Cardiac fibroblast (primary cell): ENCODE measurements at places on chromosomes 4 and X.

DNA sequence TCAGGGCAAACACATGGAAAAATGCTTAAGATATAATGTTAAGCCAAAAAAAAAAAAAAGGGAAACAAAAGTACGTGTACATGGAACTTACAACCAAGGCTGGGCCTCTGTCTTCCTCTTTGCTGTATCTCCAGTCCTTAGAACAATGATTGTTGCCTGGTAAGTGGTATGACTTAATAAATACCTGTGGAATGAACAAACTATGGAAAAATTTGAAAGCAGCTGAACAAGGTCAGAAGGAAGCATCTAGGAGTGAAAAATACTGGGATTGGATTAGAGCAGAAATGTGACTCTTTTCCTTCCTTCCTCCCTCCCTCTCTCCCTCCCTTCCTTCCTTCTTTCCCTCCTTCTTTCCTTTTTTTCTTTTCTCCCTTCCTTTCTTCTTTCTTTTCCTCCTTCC is 54.2 kb upstream of the SMIM10 start:
- DNase-seq: peak; percentile 68

GRCh38 chrX:123871309-123871708 is 11.5 kb downstream of the XIAP start:
- DNase-seq: no peak

GRCh38 chrX:113726009-113726408 is 857.9 kb upstream of the HTR2C start:
- no peak for DNase-seq

- DNase-seq: peak; percentile 53
Observed at GRCh38 chr4:85826060-85826678, 351.2 kb downstream of the ARHGAP24 start.

DNA sequence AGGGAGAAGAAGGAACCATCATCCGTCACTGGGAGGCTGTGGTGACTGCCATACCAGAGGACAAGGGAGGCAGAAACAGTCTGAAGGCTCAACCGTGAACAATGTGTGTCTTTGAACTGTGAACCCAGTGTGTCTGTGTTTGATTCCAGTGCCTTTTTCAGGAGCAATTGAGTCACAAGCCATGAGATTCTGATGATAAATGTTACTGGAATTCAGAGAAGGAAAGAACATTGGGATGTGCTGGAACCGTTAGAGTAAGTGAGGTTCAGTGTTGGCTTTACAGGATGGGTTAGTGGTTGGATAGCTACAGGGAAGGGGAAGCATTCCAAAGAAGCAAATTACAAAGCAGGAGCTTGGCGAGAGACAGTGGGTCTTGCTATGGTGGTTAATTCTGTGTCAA is 464.4 kb downstream of the TRIML1 start:
- DNase-seq: no peak

DNA sequence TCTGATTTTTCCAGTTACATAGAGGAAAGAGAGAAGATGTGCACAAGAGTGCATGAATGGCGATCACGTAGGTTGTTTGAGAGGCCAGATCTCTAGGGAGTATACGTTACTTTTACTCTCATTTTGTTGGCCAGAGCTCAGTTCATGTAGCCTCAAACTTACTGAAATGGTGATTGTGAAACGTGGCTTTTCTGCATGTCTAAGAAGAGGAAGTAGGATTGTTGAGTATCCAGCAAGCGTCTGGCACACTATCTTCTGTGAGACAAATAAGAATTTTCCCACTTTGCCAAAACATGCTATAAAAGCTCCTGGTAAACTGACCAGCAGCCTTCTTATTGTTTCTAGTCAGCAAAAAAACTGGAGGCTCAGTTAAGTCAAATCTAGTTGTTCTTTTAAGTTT is 264.5 kb upstream of the EMCN start:
- peak; percentile 16 for DNase-seq

GRCh38 chr4:13640149-13640940 is 12.8 kb upstream of the BOD1L1 start:
- peak; percentile 31 for DNase-seq

DNA sequence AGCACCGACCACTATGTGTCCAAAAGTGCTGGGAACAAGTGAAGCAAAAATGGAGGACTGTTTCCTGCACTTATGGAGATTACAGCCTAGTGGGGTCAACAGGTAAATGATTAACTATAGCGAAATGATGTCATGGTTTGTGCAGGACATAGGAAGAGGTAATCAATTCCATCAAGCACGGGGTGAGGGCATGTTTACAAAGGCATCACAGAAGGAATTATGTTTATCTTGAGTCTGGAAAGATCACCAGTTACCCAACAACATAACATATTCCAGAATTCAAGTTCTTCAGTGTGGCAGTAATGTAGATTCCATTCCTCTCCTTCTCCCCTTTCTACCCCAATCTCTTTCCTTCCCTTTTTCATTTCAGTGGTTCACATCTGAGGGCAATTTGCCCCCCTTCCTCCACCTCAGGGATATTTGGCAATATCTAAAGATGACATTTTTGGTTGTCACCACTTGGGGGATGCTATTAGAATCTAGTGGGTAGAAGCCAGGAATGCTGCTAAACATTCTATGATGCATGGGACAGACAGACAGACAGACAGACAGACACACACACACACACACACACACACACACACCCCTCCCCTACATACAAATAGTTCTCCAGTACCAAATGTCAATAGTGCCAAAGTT is 24.1 kb downstream of the FAM47E start:
- no peak for DNase-seq

DNA sequence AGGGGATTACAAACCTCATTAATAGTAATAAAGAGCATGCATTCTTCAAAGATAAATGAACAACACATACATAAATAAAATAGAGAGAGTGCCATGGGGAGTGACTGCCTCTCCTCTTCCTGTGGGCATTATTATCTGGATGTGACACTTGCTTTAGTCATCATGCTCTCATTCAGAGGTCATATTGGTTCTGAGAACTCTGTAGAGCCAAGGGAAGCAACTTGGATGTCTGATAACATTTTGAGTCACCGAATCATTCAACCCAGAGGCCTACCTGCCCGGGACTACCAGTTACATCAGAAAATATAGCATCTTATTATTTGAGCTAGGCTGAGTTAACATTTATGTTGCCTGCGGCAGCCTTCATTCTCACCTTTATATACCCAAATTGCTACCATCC is 489.5 kb downstream of the STIM2 start:
- DNase-seq: peak; percentile 8

DNA sequence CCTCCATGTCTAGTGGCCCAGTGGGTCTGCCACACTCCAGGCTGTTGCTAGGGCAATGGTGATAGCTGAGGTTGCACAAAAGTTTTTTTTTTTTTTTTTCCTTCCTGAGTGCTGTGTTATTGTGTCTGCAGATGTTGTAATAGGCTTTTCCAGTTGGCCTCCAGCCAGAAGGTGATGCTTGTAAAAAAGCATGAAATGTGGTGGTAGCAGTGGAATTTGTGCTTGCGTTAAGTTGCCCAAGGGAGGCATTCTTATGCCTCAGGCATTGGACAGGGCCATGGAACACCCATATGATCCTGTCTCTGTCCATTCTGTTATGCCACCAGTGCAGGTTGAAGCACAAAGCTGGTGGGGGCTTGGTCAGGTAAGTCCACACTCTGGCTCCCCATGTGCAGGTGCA is 660.5 kb upstream of the SPANXN1 start:
- peak; percentile 0 for DNase-seq

GRCh38 chr4:61517144-61517543 is 317.0 kb downstream of the ADGRL3 start:
- DNase-seq: no peak

GRCh38 chr4:80307183-80307735 is 28.3 kb upstream of the CFAP299 start:
- peak; percentile 40 for DNase-seq

DNA sequence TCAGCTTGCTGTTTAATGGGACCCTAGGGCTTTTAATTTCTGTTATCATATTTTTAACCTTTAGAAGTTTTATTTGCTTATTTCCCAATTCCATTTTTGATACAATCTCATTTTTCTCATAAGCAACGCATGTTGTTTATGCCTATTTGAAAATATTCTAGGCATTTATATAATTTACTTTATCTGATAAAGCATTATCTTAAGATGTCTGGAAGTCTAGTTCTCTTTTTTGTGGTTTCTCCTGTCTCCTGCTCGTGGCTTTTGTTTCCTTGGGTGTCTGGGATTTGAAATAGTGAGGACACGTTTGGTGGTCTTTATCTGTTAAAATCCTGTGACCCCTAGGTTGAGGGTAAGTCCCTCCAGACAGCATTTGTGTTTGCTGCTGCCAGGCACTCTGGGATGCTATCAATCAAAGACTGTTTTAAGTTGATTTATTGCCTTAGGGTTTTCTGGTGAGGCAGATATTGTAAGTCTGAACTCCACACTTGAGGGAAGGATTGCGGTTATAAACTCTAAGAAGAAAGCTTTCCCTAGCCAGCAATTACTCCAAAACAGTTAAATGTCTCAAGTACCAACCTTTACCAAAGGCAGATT is 208.0 kb downstream of the PRDM5 start:
- DNase-seq: no peak

- no peak for DNase-seq
Observed at GRCh38 chrX:150313514-150313913, 49.6 kb upstream of the MAMLD1 start.

DNA sequence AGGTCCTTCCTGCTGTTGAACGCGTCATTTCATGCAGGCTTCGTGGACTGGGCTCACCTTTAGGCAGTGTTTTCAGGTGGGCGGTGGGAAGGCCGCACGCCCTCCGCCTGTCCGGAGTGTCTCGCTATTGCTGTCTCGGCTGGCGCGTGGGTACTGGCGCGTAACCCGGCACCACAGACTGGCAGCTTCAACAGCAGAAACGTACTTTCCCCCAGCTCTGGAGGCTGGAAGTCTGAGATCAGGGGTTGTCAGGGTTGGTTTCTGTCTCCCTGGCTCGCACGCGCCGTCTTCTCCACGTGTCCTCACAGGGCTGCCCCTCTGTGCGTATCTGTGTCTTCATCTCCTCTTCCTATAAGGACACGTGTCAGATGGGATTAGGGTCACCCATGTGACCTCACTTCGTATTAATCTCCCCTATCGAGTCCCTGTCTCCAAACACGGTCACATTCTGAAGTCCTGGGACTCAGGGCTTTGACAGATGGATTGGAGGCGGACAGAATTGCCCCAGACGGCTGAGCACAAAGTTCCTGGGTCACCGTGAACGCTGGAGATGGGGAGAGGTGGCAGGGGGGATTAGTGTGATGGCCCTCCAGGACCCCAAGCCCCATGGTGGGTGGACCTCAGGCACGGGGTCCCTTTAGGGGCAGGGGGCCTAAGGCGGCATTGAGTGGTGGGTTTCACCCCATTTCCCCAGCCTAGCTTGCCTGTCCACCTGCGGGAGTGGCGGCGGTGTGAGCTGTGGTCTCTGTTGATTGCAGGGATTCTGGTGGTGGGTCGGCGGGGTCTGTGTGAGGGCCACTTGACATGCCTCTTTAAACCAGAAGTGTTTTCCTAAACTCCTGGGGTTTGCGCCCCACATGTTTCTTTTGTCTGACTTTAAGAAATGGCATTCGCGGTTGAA is 83.4 kb upstream of the LRPAP1 start:
- no peak for DNase-seq

GRCh38 chr4:79426989-79427388 is 19.0 kb upstream of the GK2 start:
- no peak for DNase-seq

DNA sequence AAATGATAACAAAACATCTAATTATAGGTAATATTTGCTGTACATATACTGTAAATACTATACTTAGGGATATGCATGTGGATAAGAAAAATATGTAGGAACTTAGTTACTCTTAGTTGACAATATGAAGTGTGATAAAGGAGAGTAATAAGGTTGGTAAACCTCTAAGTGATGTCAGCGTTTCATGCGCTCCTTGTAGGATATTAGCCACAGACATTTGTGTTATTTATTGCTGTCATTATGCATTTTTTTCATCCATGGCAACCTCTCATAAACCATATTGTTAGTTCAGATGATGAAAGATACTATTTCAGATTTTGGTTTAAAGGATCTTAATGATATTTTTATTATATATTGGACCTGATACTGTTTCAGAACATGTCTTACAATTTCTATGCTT is 298.1 kb upstream of the PITX2 start:
- no peak for DNase-seq

DNA sequence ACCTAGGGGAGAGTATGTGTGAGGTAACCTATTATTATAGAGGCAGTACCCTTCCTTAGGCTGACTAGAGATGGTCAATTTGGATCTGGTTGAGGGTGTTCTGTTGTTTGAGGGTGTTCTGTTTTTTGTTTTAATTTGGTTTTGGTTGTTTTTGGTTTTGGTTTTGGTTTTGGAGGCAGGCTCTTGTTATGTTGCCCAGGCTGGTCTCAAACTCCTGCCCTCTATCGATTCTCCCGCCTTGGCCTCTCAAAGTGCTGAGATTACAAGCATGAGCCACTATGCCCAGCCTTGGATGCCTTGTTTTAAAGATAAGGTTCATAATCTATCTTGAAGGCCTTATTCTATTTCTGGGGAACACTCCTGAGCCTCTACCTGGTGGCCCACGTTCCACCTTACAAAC is 912 bp downstream of the CXorf65 start:
- no peak for DNase-seq

DNA sequence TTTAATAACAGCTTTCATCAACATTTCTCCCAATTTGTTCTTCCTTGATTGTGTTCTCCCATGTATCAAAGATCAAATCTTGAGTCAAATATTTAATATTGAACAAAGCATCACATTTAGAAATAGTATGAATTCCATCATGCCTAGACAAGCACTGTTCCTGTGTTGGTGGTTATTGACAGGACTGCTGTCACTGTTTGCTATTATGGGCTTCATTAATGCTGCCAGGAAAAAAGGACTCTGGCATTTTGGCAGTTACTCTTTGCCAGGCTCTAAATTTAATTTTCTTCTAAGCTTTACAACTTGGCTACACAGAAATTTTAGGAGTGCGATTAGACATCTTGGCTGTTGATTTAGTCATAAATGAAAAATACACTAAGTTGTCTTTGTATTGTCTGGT is 295.9 kb upstream of the NRK start:
- DNase-seq: no peak

DNA sequence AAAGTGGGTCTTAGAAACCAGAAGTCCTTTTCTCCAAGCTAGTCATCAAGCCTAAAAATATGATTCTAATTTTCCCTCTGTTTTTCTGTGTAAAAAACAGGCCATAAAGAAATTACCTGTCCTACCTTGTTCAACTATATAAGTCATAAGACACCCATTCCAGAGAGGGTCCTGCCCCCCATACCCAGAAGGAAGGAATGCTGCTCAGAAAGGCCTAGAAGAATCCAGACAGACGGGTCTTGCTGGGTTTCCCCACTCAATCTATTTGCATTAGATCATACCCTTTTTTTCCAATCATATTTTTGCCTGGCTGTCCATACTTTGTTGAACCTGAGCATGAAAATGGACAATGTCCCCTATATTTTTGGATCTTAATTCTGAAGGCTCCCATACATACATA is 16.3 kb upstream of the XAGE2 start:
- DNase-seq: no peak

GRCh38 chr4:137156807-137157206 is 375.5 kb downstream of the PCDH18 start:
- DNase-seq: no peak

DNA sequence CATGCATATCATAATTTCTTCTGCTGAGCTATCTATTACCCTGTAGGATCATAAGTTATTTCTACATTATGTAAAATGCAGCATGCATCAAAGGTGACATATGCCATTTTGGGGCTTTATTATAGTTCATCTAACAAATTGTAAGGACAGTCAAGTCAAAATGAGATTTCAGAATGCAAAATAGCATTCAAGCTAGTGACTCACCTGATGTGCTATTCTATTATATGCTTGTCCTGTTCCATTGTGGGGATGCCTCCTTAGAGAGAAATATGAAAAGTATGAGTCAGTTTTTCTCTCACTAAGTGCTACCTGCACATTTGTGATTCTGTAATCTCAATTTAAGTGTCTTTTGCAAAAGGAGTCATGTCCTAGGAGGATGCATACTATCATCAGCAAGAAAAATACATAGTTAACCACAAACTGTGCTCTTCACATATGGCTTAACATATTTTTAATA is 647.0 kb upstream of the PCDH10 start:
- no peak for DNase-seq
